ENCODE measurements at places on chromosomes 5 and 9.

DNA sequence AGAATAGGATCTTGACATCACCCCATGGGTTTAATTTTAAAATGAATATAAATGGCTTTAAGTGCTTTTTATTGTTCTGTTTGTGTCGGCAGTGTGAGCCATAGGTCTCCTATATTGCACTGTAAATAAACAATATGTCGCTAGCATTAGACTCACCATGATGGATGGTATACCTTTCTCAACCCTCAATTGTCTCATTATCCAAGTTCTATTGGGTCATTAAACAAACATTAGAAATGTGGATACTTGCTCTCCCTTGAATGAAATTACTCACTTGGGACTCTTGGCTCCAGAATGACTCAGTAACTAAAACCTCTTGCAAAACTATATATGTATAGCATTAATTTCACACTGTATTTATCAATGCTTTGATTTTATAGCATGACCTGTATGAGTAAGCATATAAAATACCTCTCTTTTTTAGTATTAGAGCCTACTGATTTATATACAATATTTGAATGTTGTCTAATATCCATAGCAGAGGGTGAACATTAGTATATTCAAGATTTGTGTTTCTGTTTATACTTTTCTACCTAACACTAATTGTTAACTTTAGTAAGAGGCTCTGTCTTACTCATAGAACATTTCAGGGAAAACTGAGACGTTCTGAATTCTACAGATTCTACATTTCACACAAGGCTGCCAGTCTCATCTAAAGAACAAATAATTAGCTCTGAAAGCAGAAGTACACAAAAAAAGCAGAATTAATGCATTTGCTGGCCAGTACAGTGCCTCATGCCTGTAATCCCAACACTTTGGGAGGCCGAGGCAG, 303.8 kb upstream of the PRR16 start:
- peak; percentile 27 for DNase-seq

GRCh38 chr5:51567636-51568035, 184.4 kb downstream of the ISL1 start:
- DNase-seq: no peak

- DNase-seq: no peak
Observed at GRCh38 chr9:101375546-101375945, 9.3 kb downstream of the BAAT start.

DNA sequence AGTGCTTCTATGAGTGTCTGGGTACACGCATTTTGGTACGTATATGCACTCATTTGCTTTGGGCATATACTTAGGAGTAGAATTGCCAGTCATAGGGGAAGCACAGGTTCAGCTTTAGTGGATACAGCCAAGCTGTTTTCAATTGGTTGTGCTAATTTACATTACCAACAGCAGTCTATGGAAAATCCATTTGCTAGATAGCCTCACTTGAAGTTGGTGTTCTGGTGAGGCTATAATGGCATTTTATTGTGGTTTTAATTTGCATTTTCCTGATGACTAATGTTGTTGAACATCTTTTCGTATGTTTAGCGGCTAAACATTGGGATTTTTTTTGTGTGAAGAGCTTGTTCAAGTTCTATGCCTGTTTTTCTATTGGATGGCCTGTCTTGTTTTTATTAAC, 76.8 kb upstream of the ANKH start:
- DNase-seq: no peak

DNA sequence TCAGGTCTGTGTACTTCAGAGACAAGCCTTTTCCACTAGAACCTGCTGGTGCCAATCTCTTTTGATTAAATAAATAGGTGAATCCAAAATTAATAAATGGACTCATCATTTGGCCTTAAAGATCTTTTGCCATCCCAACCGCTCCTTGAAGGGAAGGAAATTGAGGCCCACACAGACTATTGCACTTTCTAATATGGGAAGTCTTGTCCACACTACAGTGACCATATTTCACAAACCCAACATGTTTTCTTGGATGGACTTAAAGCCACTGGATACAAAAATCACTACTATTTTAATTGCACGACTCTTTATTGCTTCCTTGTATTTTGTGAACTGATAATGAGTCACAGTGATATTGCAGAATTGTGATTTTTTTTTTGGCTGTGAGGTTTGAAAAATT, 135.0 kb downstream of the DIRAS2 start:
- no peak for DNase-seq

DNA sequence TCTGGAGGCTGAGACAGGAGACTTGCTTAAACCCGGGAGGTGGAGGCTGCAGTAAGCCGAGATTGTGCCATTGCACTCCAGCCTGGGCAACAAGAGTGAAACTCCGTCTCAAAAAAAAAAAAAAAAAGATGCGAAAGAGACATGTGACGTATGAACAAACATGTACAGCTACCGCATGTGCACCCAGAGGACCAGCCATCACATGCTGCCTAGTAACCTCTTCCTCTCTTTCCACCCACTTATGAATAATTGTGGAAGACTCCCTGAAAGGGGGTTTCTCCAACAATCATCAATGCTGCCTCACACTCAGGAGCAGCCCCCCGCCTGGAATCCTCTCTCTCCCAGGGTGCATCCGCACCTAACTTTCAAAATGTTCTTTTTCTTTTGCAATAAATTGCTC, 2.2 kb downstream of the SARDH start:
- DNase-seq: no peak

DNA sequence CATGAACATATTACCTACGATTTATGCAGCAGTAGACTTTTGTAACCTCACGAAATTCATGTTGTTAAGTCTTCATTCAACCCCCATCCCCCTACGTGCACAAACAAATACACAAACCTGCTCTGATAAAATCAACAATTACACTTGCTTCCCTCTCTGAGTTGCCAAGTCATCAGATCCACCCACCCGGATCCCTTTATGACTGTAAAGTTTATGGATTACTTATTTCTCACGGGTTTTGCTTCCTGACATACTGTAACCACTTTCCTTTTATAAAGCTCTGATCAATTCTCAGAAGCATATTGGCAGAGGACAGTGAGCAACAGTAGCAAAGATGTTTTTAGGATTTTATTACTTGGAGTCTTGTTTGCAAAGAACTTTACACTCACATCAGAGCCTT, 70.5 kb downstream of the MLLT3 start:
- no peak for DNase-seq

GRCh38 chr5:134188092-134188491, 11.3 kb upstream of the SKP1 start:
- no peak for DNase-seq

- no peak for DNase-seq
Observed at GRCh38 chr5:186091-187041, 4.9 kb upstream of the LRRC14B start.

DNA sequence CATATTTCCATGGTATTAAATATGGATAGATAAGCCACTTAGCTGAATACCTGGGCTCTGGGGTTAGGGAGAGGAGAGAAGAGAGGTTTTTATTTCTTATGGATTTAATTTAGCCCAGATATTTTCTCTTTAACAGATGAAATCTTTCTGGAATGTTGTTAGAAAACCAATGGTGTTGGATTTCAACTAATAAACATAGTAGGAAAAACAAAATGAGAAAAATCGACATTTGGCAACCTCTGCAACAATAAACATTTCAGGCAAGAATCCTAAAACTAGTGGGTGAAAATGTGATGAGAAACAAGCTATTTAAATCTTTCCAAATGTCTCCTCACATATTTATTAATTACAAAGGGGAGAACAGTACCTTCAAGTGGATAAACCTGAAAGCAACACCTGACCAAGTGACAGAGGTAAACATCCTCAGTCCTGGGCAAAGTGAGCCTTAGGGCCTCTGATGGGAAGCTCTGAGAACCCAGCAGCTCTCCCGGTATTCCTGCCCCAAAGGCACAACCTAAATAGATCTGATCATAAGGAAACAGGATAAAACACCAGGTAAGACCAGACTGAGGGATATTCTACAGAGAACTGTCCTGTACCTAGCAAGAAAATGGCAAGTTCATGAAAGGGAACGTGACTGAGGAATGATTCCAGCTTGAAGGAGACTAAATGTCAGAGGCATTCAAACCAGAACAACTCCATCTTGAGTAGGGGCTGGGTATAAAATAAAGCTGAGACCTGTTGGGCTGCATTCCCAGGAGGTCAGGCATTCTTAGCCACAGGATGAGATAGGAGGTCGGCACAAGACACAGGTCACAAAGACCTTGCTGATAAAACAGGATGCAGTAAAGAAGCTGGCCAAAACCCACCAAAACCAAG, 163.7 kb downstream of the ESM1 start:
- DNase-seq: no peak

DNA sequence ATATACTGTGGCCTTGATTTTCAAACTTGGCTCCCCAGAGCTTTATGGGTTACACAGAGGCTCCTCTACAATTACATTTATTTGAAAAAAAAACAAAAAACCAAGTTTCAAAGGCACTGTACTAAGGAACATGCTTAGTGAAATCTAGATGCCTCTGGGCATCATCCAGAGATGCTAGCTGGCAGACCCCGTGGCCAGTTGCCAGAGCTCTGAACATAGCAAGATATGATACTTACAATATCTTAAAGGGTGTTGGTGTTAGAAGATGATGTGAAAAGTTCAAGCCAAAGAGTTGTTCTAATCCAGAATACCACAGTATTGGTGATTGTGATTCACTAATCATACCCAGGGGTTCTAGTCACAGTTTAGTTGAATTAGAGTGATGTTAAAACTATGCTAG, 87.8 kb downstream of the JAK2 start:
- no peak for DNase-seq

- DNase-seq: no peak
Observed at GRCh38 chr5:400282-401145, 42.5 kb upstream of the EXOC3 start.

- peak; percentile 18 for DNase-seq
Observed at GRCh38 chr5:94793816-94794198, 175.3 kb downstream of the SLF1 start.

DNA sequence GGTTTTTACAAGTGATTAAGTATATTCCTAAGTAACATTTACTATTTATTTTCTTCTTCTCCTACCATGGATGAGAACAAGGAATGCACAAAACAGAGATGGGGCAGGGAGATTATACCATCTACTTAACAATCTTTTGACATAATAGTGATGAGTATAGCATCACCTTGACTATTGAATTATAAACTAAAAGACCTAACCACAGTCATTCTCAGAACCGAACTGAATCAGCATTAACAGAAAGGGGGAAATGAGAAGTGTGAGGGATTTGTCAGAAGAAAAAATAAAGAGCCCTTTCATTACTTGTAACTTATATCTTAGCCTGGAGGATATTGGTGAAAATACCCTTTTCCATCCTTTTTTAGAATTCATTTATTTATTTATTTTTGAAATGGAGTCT, 21.9 kb downstream of the OR2Y1 start:
- no peak for DNase-seq

GRCh38 chr9:135075234-135076142, 12.0 kb upstream of the OLFM1 start:
- no peak for DNase-seq

- DNase-seq: no peak
Observed at GRCh38 chr5:65120371-65120967, 351.7 kb downstream of the CWC27 start.

DNA sequence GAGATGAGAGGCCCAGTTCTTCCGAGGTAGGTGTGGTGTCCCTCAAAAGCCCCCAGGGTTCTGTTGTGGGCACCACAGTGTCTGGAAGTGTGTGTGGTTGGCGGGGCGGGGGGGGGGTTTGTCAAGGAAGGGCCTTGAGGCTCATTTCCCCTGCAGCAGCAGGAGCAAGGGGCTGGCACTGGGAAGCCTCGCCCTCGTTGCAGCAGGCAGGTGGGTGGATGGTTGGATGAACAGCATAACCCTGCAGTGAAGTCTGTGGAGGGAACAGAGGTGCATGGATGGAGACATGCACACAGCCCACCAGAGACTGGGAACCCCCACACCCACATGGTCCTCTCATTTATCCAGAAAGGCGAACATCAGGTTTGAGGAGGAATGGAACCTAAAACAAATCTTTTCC, 2.0 kb upstream of the SPATA31E1 start:
- DNase-seq: no peak

GRCh38 chr9:13274886-13275641, 4.4 kb downstream of the MPDZ start:
- DNase-seq: peak; percentile 67

DNA sequence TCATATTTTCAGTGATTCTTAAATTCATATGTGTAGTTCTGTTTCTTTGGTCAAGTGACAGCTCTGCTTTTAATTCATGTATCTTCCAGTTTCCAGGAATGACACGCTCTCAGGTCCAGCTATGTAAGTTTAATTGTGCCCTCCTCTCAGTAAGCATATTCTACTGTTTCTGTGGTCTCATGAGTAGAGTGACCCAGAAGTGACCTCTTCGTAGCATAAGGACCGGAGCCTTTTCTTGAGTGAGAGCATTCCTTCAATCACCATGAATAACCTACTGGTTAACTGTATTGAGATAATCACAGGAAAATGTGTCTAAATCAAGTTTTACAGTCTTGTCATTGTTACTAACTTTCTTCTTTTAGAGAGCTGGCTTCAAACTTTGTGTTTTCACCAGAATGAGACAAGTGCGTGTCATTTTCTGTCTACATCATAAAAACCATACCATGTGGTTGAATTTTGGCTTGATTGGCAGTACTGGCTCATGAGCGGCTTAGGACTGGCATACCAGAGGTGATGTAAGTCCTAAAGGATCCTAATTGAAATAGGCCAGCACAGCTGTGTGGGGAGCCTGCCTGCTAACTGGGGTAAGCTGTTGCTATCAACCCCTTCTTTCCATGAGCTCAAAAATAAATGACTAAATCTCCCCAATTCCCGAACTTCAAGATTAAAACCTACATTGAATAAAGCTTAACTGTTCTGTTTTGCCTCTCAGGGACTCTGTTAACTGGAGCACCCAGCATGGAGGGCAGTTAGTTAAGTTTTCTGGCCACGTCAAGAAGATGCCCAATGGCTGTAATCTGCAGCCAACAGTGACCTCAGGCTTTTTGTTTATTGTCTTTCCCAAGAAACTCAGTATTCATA, 4.8 kb downstream of the ADAMTSL1 start:
- DNase-seq: peak; percentile 66

- DNase-seq: no peak
Observed at GRCh38 chr5:172347496-172348052, 64.0 kb upstream of the UBTD2 start.

- DNase-seq: no peak
Observed at GRCh38 chr5:31701642-31702299, 62.8 kb downstream of the PDZD2 start.

DNA sequence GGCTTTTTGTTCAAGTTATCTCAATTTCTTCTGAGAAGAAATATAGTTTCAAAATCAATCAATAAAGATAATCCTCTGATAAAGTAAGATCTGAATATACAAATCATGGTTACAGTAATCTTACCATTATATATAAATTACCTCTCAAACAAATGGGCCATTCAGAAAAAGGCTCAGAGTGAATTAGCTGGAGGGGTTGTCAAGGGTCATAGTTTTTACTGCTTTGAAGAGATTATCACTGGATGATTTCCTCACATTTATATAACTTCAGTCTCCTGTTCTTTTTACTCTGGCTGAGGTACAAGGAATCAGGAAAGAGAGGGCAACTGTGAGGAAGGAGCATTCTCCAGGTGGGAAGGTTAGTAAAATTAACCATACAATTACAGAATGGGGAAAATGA, 148.6 kb upstream of the ELL2 start:
- DNase-seq: no peak

GRCh38 chr9:18493451-18493993, 19.6 kb downstream of the ADAMTSL1 start:
- DNase-seq: peak; percentile 11

GRCh38 chr5:175457466-175457865, 13.5 kb upstream of the DRD1 start:
- no peak for DNase-seq

GRCh38 chr9:95190413-95190812, 127.1 kb downstream of the FANCC start:
- no peak for DNase-seq

GRCh38 chr9:99134893-99135341, 30.0 kb downstream of the TGFBR1 start:
- peak; percentile 24 for DNase-seq

- peak; percentile 19 for DNase-seq
Observed at GRCh38 chr9:97640325-97640724, 6.7 kb downstream of the NCBP1 start.
